NCI-H1092 treated with DMSO at 0.1 percent for 48 hours (cell line): ENCODE measurements at places on chromosomes 6 and 20.

DNA sequence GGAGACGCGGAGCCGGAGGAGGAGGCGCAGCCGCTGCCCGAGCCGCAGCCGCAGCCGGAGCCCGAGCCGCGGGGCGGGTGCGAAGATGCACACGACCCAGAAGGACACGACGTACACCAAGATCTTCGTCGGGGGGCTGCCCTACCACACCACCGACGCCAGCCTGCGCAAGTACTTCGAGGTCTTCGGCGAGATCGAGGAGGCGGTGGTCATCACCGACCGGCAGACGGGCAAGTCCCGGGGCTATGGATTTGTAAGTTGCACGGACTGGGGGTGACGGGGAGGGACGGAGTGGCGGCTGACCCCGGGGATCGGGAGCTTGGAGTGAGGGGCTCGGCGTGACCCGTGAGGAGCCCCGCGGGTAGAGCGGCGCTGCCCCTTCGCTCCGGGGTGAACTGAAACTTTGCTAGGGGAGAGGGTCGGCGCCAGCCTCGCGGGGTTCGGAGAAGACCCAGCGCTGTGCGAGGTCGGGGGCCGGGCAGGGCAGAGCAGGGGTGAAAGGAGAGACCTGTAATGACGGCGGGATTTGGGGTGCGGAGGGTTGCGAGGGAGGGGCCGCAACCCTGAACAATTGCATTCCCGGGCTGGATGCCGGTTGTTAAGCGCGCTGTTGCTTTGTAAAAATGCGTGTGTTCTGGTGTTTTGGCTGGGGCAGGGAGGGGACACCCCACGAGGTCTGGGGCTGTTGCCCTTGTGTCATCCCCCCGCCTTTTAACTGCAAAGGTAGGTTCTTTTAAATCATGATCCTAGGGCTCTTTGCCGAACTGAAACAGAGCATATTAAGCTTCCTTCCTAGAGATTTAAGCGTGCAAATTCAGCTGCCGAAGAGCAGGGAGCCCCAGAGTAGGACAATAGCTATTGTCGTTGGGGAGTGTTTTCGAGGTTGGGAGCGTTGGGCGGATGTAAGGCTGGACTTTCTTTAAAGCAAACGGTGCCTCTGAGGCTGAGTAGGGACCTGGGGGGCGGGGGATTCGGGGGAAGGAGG is 628 bp downstream of the RBM24 start:
- DNase-seq: peak; percentile 7

GRCh38 chr6:26012061-26012460 is 49.5 kb downstream of the TRIM38 start:
- DNase-seq: no peak

DNA sequence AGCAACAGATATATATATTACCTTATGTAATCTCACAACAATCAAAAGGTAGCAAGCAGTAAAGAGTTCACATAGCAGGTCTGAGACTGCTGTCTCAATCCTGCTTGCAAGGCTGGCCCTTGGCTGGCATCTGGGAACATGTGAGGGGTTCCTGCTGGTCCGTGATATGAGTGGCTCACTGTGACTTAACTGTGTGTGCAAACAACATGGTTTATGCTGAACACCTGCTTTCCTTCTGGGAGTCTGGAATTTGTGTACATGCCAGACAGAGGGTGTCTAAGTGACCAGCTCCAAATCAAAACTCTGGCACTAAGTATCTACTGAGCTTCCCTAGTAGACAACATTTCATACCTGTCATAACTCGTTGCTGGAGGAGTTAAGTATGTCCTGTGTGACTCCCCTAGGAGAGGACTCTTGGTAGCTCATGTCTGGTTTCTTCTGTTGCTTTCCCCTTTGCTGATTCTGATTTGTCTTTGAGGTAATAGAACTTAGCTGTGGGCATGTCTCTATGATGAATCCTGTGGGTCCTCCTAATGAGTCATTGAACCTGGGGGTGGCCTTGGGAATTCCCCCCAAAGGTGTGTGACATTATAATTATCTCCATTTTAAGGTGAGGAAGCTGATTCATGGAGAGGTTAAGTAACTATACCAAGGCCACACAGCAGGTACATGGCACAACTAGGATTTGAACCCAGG is 131.6 kb upstream of the NEDD9 start:
- DNase-seq: no peak

DNA sequence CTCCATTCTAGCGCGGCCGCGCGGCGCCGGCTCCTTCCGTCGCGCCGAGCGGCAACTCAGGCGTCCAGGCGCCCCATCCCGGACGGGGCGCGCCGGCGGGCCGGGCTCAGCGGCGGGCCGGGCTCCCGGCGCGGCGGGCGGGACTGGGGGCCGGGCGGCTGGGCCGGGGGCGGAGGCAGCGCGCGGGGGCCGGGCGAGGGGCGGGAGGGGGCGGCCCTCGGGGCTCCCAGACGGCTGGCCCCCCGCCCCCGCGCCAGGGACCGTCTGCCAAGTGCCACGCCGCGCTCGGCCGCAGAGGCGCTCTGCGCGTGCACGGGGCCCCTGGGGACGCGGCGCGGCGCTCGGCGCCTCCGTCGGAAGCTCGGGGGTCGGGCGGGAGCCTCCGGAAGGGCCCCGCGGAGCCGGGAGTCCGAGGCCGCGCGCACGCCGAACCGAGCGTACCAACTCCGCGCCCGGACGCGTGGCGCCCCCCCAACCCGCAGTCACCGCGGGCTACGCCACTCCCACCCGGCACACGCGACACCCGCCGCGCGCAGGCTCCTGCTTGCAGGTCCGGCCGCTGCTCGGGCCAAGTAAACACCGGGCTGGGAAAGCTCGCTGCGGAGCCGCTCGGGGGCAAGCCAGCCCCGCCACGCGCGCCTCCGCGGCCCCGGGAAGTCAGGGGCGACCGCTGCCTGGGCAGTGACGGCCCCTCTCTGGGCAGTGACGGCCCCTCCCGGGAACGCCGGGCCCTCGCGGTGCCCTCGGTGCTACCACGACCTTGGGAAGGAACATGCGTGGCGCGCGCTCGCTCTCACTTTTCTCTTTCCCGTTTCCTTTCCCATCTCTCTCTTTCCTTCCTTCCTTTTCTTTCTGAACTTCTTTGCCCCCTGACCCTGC is at the start of gene PREX1:
Gene PREX1, minus strand, starts transcription at position 145 of the 879 bp plus-strand sequence. Its CDS starts 139 bp downstream, at position 6.
- DNase-seq: peak; percentile 18

DNA sequence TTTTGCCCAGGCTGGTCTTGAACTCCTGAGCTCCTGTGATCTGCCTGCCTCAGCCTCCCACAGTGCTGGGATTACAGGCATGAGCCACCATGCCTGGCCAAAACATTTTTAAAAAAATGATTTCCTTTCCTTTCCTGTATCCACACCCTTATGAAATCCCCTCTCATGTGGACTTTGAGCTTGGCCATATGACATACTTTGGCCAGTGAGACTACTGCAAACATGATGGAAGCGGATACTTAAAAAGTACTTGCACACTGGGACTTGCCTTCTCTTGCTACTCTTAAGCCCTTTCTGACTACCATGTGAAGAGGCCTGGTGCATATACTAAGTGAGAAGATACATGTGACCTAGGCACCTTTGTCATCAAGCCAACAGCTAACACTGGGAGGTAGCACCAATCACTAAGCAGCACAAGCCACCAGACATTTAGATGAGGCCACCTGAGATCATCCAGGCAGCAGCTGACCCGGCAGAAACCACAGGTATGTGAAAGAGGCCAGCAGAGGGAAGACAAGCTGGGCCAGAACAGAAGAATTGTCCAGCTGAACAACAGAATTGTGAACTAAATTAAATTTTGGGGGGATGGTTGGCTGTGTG is 78.5 kb upstream of the HDAC2 start:
- DNase-seq: no peak

DNA sequence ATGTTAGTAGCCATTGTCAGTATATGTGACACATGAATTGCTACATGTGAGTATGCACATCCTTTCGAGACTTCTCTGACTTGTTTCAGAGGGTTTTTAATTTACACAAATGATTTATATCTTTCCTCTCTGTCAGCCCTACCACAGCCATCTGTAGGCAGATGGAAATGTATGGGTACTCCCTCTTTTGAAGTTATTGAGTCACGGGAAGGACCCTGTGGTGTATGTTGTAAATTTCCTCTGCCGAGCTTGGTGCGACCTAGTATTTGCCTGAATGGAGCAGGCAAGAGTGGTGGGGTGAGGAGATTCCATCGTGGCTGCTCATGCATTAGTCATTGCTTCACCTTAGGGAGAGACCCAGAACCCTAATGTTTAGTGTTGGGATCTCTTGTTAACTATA is 171.9 kb downstream of the JARID2 start:
- DNase-seq: no peak

DNA sequence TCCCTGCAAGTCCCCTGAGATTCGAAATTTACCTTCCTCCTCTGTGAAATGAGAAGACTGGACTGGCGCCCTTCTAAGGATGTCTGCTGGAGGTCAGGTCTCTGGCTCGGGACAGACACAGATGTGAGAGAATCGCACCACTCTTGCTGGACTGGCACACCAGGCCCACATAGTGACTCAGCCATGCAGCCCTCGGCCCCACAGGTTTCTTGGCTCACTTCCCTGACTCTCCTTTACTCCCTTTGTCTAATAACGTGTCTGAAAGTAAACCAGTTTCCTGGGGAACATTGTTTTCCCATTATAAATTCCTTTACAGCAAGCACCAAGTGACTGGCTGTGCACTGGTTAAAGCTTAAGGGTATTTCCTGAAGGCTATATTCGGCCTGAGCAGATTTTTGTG is 106.7 kb upstream of the PLEKHG1 start:
- no peak for DNase-seq

DNA sequence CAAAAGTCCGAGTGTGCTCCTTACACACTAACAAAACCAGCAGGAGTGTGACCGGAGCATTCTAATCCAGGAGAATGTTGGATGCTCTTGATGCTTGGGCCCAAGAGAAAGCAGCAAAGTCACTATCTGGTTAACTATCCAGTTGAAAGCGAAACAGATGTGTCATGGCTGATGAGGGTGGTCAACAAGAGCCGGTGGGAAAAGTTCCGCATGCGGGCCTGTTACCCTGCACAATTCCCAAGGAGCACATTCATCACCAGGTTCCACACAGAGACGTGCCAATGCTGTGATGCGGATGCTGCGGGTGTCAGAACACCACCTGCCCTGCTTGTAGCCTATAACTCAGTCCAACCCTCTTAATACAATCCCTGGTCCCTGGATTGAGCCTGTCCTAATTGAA is 38.7 kb downstream of the IL20RA start:
- no peak for DNase-seq

DNA sequence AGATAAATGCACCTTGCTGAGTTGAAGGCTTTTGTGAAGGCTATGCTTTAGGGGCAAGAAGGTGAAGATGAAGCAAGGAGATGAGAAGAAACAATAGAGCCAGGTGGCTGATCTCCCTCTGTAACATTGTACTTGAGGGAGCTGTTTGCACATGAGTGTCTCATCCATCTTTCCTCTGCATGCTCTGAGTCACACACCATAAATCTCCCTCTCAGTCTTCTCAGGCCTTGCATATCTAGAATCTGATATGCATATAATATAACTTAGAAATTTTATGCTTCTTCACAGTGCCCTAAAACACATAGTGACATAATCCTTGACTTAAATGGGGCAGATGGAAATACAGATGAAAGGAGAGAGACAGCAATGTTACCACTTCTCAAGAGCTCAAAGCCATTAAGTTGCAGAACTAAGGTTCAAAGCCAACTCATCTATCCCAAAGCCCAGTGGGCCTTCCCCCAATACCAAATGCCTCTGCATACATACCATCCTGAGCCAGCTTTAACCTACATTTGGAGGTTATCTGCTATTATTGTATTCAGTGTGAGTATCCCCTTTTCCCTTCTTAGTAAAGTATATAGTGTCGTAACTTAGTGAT is 62.4 kb upstream of the STXBP5 start:
- DNase-seq: no peak

GRCh38 chr6:105135056-105135455 is 44.8 kb downstream of the POPDC3 start:
- peak; percentile 4 for DNase-seq

DNA sequence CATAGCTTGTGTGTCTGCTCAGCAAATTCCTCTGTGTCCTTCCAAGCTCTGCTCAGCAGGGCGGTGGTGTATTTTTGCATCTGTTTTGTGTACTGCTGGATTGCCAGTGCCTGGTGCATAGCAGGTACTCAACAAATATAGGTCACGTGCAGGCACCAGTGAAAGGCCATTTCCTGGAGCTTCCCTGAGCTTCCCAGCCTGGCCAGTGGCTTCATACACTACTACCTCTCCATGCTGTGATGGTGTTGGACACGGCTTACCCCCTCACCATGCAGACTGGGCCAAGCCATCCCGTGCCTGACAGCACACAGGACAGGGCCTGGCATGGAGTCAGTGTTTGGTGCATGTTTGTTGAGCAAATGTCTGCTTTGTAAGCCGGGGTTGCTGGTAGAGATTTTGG is 7.7 kb upstream of the PHACTR3 start:
- no peak for DNase-seq

DNA sequence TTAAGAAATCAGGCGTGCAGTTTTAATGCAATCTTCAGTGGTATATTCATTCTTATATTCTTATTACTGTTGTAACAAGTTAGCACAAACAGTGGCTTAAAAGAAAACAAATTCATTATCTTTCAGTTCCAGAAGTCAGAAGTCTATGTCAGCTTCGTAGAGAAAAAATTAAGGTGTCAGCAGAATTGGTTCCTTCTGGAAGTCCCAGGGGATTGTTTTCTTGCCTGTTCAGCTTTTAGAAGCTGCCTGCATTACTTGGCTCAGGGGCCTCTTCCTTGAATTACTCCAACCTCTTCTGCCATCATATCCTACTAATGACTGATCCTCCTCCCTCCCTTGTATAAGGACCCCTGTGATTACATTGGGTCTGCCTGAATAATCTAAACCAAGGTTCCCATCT is 243.9 kb downstream of the ZNF217 start:
- no peak for DNase-seq

- no peak for DNase-seq
Measured at GRCh38 chr20:25220021-25220730, 24.7 kb downstream of the ENTPD6 start.

DNA sequence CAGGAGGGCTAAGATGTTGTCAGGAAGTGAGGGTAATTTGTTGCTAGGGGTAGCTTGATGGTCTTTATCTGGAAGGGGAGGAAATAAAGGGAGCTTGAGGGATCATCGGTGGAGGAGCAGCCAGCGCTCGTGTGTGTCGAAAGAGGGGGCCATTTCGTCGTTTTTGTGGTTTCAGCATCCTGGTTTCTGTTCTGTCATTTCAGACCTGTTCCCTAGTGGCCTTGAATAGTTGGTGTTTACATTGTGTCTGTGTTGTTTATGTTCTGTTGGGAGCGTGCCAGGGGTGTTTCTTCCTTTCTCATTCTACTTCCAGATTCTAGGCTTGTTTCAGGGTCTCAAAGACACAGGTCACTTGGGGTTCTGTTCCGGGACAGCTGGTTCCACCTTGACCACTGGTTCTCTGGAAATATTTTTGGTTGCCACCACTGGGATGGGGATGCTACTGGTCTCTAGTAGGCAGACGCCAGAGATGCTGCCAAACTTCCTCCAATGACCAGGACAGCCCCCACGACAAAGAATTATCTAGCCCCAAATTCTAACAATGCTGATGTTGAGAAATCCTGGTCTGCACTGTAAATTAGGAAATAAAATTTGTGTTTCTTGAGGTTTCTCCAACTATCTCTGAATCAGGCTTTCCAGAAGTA is 113.9 kb upstream of the NAA20 start:
- peak; percentile 35 for DNase-seq

DNA sequence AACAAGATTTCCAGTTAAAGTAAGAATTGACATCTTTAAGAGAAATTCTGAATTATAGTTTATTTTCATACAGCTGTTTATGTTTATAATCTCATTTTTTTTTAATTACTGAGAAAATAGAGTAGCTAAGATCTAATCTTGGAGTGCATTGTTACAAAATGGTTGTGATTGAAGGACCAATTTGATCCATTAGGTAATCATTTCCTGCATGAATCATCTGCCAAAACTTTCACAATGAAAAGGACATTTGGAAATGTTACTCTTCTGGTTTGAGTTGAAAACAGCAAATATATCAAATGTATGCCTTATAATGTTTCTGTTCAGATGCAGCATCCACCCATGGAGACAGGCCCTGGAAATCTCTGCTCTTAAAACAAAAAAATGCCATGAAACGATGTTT is 19.0 kb downstream of the TUBB2A start:
- no peak for DNase-seq
